ENCODE measurements at places on chromosomes 2 and 18. TPM values are rescaled to one million over a fixed set of nuclear protein-coding genes. Genes with fewer than 3 reads are reported as not detected.

Gene ZC3H8
- total RNA-seq = 3.6 TPM

Gene MEP1B
- total RNA-seq = not detected

Gene GKN2
- not detected for total RNA-seq

Gene NAT8
- not detected for total RNA-seq

Measured in bronchial smooth muscle cell (primary cell).